A172 (cell line): ENCODE measurements at places on chromosomes 1 and 21. TPM values are rescaled to one million over a fixed set of nuclear protein-coding genes. Genes with fewer than 3 reads are reported as not detected.

ERG gene
- 0.05 TPM in 1 of 2 replicates, not detected in the other for total RNA-seq

IL12RB2 gene
- not detected in 2 replicates for total RNA-seq

DOP1B gene
- total RNA-seq = 14.9 and 16.4 TPM in 2 replicates

HES3 gene
- total RNA-seq = not detected in 2 replicates

REG4 gene
- not detected in 2 replicates for total RNA-seq
